ENCODE measurements at places on chromosomes 4 and X.

DNA sequence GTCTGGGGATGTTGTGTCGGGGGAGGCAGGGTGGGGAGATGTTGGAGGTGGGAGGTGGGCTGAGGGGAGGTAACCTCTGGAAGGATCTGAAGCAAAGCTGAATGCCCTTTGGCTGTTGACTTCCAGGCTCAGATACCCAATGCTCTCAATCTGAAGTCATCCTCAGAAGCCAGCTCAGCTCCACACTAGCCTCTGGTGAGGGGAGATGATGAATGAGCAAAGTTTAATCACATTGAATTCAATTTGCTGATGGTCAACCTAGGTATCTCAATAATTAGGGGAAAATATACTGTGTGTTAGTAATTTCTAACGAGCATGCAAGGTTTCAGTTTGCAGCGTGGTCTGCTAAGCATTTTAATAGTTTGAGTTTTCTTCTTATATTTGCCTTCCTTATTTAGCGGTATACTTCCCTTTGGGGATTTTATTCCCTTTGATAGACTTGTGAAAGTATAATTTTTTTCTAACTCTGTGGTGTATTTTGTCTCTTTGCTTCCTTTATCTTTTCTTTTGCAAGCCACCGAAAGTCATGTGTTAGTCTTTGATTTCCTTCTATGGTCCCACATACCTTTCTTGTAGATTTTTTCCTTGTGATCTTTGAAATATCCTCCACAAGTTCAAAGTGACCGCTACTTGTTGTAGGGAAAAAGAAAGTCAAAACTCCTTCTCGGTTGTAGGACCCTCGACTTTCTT is 146.3 kb upstream of the LEF1 start:
- DNase-seq, result no peak

- no peak for DNase-seq
Observed at GRCh38 chr4:17930256-17930655, 91.3 kb downstream of the LCORL start.

- no peak for DNase-seq
Observed at GRCh38 chr4:1509366-1509765, 103.1 kb upstream of the NKX1-1 start.

- no peak for DNase-seq
Observed at GRCh38 chr4:166274775-166275174, 401.7 kb downstream of the TLL1 start.

- no peak for DNase-seq
Observed at GRCh38 chr4:65508168-65508567, 162.1 kb downstream of the EPHA5 start.

GRCh38 chr4:84527391-84527790 is 28.3 kb upstream of the NKX6-1 start:
- DNase-seq, result no peak

DNA sequence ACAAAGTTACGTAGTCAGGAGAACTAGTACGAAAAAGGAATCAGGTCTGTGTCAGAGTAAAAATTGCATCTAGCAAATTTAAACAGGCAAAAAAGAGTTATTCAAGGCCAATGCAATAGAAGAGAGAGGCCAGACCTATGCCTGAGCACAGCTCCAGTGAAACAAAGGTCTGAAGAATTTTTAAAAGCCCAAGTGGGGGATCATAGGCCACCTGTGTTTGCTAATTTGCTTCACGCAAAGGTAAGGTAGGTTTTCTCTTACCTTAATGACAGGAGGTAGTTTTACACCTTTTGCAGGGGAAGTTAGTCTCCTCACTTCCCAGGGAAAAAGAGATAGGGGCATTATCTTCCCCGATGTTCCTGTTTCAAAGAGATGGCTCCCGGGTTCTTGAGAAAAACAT is 448.6 kb upstream of the TECRL start:
- DNase-seq, result no peak

DNA sequence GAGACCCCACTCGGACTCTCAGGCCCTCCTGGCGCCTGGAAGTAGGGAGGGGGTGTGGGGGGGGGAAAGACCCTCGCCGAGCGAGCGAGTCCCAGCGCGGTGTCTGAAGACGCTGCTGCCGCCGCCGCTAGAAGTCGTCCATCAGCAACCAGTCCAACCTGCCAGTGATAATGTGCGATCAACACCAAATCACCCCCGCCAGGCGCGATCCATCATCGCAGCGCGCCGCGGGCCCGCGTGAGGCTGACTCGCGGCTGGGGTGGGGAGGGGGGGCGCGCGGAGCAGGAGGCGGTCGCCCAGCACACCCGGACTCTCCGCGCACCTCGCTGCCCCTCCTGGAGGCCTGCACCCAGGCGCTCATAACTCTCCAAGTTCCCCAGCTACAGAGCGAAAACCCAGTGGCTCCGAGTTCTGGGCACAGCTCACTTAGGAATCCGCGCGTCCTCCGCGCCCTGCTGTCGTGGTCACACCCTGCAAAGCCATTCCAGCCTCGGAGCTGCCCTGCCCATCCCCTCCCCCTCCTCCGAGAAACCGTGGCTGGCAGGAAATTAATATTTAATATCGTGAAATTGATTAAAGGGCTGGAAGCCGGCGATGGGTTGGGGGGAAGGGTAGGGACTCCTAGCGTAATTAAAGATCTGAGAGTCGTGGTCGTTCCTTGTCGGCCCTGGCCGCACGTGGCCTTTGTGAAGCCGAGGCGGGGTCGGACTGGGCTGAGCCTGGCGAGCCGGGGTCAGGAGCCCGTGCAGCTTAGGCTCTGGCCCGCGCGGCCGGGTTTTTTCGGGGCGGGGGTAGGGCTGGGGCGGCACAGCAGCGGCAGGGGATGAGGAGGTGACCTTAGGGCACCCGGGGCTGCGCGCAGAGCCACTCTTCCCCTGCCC is 58.1 kb upstream of the BCOR start:
- DNase-seq, result no peak

GRCh38 chrX:119970574-119970973 is 27.0 kb upstream of the NKAP start:
- DNase-seq, result no peak

- no peak for DNase-seq
Observed at GRCh38 chr4:13322681-13323101, 161.4 kb downstream of the RAB28 start.

DNA sequence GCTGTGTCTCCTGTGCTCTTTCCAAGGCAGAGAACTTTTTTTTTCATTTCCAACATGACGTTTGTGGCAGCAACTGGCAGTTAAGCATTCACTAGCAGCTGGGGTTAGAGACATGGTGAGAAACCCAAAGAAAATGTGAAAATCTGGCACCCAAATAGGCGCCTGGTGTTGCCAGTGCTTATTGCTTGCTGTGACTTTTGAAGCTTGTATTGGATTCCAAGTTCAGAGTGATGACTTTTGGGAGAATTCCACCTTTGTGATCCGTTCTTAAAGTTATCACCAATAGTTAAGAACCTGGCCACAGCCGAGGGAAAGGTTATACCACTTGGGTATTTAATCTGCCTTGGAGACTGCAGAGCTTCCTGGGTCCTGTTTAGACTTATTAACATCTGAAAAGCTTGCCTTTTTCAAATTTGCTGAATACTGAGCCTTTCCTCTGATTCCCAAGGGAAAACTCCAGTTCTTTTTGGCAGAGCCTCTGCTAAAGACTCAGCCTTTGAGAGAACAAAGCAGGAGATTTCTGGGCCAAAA is 101.0 kb downstream of the OPHN1 start:
- no peak for DNase-seq

GRCh38 chrX:149433051-149433450 is 72.1 kb downstream of the IDS start:
- DNase-seq, result no peak

- DNase-seq, result no peak
Observed at GRCh38 chrX:14380044-14380443, 149.3 kb upstream of the GLRA2 start.

- DNase-seq, result no peak
Observed at GRCh38 chrX:65635378-65635777, 32.1 kb upstream of the MSN start.

- no peak for DNase-seq
Observed at GRCh38 chr4:94827481-94828110, 69.8 kb downstream of the BMPR1B start.

DNA sequence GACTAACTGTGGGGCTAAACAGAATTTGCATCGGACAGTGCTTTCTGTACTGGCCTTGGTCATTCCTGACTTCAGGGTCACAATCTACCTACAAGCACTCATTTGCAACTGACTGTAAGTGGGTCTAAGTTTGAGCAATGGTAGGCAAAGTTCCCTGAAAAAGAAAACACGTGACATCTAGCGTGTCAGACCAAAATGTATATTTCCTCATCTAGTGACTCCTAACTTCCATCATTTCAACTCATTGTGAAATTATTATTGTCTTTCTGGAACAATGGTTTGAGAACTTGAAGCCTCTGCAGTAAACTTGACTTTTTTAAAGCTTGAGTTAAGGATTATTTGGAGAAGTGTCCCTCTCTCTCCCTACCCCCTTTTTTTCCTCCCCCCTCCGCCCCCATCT is 113.6 kb downstream of the MID1 start:
- no peak for DNase-seq

- no peak for DNase-seq
Observed at GRCh38 chr4:99712099-99712498, 54.5 kb upstream of the C4orf54 start.

DNA sequence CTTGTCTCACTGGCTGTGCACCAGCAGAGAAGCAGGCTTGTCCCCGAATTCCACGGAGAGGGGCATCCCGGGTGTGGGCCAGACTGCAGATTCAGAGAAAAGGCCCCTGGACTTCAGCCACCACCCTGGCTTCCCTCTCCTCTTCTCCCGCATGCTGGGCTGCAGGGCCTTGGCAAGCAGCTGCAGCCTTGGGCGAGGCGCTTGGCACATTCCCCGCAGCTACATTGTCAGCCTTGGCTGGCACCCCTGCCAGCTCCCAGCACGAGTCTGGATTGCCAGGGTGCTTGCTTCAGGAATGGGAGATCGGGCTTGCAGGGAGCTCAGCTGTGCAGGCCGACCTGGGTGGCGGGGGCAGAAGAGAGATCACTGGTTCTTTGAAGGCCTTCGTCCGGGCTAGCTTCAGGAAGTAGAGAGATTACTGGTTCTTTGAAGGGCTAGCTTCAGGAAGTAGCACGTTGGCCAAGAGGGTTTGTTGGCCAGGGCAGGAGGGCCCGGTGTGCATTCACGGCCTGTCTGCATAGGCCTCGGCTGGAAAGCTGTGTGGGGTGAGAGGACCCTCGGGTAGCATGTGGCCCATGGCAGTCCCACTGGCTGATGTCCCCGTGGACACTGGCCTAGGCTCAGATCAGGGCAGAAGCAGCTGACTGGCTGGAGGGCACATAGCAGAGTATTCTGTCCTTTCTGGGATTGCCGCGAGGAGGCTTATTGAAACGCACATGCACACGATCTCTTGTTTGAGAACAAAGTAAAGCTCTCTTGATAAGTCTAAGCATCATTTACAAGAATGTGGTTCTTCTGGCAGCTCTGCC is 2.7 kb downstream of the ABCD1 start:
- no peak for DNase-seq

GRCh38 chrX:138938003-138938402 is 226.5 kb upstream of the FGF13 start:
- no peak for DNase-seq

- no peak for DNase-seq
Observed at GRCh38 chrX:68195561-68195960, 237.7 kb downstream of the OPHN1 start.

- DNase-seq, result no peak
Observed at GRCh38 chr4:79445371-79445781, 37.3 kb upstream of the GK2 start.

GRCh38 chr4:16952462-16952871 is 54.0 kb upstream of the LDB2 start:
- no peak for DNase-seq

DNA sequence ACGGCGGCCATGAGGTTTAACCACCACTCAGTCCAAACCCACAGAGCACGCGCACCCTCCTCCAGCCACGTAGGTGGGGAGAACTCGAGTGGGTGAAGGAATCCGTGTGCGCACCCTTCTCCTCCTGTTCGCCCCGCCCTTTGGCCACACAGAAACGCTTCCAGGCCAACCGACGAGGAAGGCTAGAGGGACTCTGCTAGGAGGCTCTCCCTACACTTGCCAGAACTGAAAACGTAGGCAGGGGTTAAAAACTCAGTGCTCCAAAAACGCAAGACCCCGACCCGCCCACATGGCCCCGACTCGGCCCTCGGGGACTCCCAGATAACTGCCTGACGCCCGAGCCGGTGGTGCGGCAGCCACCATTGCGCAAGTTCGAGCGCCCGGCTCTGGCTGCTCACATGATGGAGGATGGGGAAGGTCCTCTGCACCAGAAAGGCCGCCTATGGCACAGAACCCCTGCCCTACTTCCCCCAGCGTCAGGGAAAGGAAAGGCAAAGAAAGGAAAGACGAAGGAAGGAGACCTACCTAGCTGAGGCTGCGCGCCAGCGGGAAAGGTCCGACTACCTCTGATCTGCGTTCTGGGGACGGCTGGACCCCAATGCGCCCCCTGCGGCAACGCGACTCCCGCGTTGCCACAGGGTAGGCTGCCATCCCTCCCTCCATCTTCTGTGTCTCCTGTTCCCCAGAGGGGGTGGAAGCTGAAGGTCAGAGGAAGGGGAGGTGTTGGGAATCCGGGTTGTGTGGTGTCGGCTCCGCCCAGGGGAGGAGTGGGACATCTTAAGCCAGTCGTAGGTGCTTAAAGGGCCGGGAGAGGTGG is 201.9 kb upstream of the AGTR2 start:
- no peak for DNase-seq

DNA sequence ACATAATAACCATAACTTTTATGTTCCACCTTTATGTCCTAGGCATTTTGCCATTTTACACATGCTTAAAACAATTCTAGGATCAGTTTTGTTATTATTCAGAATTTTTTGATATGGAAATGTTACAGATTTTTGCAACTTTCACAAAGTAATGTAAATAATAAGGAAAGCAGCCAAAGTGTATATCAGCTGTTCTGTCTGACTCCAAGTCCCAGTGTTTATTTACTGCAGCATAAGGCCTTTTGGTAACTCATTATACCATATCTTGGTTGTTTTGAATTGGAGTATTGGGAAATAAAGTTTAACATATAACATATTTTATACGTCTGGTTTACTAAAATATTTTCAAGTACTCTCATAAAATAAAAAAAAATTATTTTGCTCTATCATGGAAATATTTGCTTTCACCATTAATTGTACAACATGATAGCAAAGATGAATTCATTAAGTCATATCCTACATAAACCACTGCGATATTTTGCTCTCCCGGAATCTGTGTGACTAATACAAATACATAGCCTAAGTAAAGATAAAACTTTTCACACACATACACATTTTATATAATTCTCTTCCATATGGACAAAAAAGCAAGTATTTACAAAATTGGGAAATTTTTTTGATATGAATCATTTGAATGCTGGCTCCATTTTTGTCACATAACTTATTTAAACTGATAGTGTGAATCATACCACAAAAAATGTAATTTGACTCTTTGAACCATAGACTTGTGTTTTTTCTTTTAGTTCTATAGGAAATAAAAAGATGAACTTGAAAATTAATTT is 399.0 kb downstream of the PABPC4L start:
- DNase-seq, result no peak

Data from omental fat pad (tissue), 4 donors.